T47D (cell line): ENCODE measurements at places on chromosomes 5 and 9.

GRCh38 chr5:132293066-132293991 lies 865 bp upstream of the SLC22A4 start:
- peak; percentile 74 for DNase-seq

DNA sequence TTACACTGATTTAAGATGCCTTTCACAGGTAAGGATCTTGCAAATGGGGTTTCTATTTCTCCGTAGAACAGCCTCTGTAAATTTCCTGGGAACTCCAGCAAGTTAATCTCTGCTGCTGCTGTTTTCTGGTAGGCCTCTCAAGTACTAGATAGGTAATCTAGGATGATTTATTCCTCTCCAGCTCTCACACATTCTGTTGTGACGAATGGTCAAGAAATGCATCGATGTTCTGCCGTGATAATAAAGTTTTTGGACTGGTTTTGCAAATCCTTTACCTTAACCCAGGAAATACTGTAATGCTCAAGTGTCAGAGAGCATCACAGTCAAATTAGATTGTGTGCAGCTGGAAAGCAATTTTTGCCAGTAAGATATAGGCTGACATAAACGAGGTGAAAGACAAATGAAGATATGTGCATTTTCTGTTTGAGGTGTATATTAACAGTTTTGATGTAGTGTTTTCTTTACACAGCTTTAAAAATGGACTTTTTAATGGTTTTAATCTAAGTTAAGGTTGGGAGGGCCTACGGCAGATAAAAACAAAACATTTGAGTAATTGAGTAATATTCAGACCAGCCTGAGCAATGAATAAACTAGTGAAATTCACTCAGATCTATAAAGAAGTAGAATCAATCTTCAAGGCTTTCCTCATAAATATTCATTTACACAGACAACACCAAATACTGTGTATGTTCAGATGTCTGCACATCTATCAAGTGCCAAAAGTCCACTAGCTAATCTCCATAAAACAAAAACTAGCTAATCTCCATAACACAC lies 300.6 kb upstream of the EDIL3 start:
- no peak for DNase-seq

GRCh38 chr9:126698756-126699155 lies 85.0 kb downstream of the LMX1B start:
- no peak for DNase-seq

DNA sequence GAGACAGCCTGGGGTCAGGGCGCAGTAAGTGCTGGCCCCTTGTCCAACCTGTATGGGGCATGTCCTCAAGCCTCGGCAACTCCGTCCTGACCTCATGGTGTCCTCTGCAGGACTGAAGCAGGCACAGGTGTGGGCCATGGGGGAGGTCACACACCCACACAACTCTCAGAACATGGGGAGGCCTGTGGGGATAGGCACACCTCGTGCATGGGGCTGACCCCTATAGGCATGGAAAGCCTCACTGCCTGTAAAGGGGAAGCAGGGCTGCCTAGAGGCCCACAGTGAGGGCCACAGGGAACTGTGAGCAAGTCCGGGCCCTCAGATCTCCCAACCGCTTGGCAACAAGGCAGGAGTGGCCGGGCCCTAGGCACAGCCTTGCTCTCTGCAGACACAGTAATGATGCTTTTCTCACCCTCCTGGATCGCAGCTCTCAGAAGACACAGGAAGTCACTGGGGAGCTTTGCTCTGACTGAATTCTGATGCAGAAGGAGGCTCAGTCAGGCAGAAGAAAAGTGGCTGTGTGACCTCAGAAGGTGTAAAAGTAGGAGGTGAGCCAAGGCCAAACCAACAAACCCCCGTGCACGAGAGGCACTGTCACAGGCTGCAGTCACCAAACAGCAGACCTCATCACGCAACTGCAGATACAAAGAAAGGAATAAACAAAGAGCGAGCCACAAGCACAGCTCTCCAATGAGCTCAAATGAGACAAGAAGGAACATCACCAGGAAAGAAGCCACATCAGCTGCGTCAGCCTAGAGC lies 5.4 kb downstream of the IPPK start:
- no peak for DNase-seq

DNA sequence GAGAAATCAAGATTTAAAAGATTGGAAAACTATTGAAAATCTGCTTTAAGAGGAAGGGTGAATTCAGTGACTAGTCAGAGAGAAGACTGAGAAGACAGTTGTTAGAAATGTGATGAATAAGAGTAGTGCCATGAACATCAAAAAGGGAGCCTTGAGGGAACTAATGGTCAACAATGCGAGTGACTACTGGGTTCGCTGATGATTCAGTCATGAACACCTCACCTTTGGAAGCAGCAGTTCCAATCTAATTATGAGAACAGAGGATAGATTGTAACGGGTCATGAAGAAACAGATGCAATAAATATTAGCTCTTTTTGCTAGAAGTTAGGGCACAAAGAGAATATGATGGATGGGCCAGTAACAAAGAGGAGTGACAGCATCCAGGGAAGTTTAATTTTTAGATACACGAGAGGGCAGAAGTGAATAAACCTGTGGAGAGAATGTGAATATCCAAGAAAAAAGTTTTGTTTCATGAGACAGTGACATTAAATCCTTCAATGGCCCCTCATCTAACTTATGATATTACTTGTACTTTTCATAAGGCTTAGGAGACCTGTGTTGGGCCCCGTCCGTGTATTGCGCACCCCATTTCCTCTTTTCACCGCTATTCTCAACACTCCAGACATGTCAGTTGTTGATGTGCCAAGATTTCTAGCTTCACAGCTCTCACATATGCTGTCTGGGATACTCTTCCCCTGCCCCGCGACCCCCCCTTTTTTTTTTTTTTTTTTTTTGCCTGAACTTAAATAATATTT lies 23.5 kb upstream of the IFNE start:
- DNase-seq = no peak

DNA sequence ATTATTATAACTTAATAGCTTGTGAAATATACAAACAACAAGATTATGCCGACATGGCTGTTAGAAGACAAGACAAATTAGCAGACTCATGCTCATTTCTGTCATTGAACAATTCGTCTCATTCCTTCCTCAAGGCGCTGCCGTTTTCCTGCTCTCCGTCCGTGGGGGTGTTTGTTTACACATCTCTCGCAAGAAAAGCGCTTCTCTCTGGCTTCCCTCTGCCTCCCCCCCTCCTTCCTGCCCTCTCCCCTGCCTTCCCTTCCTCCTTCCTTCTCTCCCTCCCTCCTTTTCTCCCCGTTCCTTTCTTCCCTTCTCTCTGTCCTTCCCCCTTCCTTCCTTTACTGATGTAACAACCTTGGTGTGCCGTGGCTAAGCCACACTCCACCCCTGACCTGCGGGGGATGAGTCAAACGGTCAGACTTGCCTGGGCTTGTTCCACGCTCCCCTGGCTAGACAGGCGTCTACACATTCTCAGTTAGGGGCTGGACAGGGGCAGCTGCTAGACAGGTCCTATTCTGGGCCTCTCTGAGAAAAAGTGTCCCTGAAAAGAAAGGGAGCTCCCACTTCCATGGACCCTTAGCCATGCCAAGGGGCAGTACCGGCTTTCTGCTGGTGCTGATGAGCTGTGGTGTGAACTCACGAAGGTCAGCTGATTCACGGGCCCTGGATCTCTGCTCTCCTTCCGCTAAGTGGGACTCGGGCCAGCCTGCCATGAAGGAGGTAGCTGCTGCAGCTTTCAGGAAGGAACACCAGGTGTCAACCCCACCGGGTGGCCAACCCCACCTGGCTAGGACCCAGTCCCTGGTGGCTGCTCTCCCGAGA lies 32.0 kb upstream of the SPTLC1 start:
- peak; percentile 78 for DNase-seq
